ENCODE measurements at places on chromosomes 3 and 15.

DNA sequence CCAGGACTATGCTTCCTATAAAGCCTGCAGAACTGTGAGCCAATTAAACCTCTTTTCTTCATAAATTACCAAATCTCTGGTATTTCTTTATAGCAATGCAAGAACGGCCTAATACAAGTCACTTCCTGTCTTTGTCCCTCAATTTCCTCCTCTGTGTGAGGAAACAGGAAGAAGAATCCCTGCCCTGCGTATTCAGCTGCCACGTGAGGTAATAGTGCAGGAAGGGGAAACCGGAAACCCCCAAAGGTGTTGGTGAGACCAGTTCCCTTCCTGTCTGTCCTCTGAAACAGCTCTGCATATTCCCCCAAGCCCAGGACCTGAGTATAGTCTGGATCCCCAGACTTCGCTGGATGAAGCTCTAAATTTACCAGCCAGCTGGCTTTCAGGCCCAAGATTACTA lies 18.1 kb upstream of the PTPN23 start:
- DNase-seq: no peak

DNA sequence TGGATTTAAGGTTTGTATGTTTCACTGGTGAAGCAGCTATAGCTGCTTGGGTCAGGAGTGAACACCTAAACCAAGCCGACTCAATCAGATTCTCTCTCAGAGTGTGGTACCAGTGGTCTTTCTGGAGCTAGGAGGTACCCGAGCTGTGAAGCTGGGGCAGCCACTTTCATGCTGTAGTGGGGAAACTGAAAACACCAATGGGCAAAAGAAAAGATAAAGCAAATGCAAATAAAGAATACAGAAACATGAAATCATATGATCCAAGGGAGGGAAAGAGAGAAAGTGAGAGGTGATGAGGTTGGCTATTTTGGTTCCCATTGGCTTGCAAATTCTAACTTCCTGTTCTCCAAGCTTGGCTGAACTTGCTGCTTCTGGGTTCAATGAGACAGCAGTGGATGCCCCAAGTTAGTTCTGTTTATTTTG lies 212.3 kb upstream of the CFAP20DC start:
- DNase-seq: no peak

GRCh38 chr3:126326629-126327028 lies 30.6 kb downstream of the KLF15 start:
- no peak for DNase-seq

DNA sequence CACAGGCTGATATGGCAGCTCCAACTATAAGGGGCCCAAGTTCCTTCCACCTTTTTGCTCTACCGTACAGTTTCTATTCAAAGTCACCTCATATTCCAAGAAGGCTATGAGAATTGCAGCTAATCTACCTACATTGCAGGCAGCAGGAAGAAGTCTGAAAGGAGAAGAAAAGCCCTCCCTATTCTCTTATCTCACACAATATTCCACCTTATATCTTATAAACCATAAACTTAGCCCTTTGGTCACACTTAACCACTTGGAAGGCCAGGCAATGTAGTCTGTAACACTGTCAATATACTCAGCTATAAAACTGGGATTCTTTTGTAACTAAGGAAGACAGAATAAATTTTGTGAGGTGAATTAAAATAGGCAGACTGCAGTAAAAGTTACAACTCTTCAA lies 54.9 kb downstream of the TBC1D5 start:
- DNase-seq: no peak

DNA sequence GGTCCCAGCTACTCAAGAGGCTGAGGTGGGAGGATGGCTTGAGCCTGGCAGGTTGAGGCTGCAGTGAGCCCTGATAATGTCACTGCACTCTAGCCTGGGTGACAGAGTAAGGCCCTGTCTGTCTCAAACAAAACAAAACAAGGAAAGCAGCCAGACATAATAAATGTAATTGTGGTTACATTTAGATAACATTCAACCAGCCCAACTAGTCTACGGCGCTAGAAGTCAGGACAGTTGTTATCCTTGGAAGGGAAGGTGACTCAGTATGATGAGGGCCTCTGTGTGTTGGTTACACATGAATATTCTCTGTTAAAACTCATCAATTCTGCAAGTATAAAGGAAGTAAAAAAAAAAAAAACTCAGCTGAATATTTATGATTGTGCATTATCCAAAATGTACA lies 27.0 kb upstream of the CSPG5 start:
- DNase-seq: peak; percentile 79

DNA sequence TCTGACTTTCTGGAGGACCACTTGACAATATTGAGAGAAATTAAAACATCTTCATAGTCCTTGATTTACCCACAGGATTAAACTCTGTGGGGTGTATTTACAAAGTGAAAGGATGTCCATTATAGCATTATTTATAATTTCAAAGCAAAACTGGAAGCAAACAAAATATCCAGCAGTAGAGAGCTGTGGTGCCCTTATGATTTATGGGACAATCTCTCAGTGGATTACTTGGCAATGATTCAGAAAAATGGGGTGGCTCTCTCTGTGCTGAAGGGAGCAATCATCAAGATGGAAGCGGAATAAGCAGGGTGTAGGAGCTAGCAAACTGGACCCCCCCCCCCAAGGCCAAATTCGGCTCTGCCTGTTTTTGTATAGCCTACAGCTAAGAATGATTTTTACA lies 9.0 kb downstream of the PPCDC start:
- DNase-seq: no peak

- no peak for DNase-seq
These were observed 429 bp downstream of the PARP9 start for GRCh38 chr3:122563717-122564025.

DNA sequence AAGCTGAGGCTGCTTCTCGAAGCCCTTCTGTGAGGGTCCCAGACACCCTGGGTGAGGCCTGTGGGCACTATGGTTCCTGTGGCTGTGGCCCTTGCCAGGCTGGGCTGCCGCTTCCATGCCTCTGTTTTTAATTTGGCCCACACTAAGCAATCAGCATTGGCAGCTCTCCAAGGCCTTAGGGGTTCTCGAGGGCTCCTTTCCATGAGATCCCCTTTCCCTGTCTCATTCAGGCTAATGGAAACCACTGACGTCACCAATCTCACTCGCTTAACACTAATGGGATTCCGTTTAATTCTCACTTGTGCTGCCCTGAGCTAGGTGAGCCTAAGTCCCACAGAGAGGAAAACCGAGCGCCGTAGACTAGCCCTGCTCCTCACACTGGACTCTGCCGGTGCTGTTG lies 60.2 kb upstream of the RAB6B start:
- no peak for DNase-seq

GRCh38 chr3:158802409-158803268 lies 785 bp downstream of the MFSD1 start:
- DNase-seq: peak; percentile 65

- peak; percentile 51 for DNase-seq
These were observed 758 bp downstream of the SELENOK start for GRCh38 chr3:53890726-53891475.

GRCh38 chr3:123098426-123099330 lies 31.9 kb downstream of the PDIA5 start:
- peak; percentile 30 for DNase-seq

DNA sequence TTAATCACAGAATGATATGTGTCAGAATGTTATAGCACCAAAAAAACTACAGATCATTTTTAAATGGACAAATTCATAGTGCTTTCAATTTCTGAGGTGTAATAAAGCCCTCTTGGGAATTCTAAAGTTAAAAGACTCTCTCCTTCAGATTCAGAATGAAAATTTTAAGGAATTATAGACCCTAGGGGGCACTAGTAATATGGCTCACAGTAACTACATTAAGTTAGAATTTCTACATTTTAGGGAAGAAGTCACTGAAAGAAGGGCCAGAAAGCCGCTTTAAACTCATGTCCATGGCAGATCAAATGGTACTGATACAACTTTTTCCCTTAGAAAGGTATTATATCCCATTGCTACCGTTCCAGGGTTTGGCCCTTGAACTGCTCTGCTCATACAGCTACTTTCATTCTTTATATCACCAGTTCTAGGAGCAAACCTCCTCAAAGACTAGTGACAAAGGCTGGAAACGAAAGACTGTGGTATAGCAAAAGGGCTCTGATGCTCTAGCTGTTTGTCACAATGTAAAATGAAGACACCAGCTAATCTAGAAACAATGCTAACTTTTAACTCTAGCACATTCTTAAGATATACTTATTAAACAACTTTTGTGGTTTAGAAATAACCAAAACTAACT lies 18.1 kb downstream of the DAZL start:
- no peak for DNase-seq

- no peak for DNase-seq
These were observed 78.2 kb downstream of the TM4SF4 start for GRCh38 chr3:149552700-149553099.

DNA sequence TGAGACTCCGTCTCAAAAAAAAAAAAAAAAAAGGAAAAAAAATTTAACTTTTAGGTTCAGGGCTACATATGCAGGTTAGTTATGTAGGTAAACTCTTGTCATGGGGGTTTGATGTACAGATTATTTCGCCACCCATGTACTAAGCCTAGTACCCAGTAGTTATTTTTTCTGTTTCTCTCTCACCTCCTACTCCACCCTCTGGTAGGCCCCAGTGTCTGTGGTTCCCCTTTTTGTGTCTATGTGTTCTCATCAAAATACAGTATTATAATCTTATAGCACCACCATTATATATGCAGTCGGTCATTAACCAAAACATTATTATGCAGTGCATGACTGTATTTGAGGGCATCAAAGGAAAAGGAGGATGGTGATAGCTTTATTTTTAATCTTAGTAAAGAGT lies 47.3 kb downstream of the CHP1 start:
- no peak for DNase-seq

- no peak for DNase-seq
These were observed 38.1 kb downstream of the SRGAP3 start for GRCh38 chr3:9211155-9211950.

DNA sequence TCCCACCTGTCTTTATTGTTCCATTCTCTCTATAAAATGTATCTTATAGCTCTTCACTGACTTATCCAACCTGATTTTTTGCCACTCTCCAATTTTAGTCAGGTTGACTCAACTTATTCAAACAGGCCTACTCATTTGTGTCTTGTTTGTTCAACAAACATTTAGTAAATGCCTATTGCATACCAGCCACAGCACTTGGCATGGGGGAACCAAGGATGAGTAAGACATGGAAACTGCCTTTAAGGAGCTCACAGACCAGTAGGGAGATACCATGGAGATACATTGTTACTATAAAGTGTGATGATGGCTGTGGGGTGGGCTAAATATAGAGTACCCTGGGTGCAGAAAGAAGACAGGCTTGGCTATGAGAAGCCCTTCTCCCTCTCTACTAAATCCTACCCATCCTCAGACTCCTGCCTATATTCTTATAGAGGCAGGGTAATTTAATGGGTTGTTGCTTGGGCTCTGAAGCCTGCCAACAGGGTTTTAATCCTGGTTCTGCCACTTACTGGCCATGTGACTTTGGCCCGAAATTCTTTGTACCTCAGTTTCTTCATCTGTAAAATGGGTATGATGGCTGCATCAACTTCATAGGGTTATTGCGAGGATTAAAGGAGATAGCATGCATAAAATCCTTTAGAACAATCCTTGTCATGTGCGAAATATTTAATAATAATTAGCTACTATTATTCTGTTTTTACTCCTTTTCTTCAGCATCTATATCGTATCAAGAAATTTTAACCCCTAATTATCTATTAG lies 348.5 kb upstream of the UMPS start:
- no peak for DNase-seq

DNA sequence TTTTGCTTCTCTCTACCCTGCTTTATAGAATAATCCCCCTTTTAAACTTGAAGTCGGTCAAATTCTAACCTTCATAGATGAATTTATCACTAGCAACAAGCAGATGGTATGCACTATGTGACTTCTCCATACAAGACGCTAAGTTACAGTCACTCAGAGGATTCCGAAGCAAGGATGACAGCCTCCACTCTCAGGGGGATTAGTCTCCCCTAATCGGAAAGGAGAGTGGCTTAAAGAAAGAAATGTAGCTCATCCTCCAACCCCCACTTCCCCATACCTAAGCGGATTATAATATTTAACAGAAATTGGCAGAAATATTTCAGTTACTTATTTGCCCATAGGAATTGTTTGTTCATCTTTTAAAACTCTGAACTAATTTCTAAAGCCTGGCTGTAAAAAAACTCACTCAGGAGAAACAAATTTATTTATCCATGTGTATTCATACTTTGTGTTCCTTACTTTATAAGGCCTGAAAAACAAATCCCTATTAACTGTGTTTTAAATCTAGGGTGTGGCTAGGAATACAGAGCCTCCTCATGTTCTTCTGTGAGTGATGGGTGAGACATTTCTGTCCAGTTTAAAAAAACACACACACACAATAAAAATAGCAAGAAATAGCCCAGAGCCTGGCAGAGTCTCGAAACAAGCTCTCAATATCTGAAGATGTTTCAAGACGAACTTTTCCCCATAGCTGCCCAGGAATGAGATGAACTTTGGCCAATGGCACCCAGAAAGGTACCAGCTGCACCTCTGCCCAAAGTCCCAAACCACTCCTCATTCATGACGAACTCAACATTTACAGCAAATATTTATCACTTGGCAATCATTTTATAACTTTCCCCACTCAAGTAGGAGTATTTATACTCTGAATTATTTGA lies 18.7 kb downstream of the SIAH2 start:
- no peak for DNase-seq

GRCh38 chr3:23810343-23811184 lies 4.8 kb downstream of the UBE2E1 start:
- no peak for DNase-seq

GRCh38 chr3:100352296-100353231 lies 18.0 kb downstream of the NIT2 start:
- DNase-seq: no peak

GRCh38 chr3:30538791-30539190 lies 67.6 kb upstream of the TGFBR2 start:
- DNase-seq: peak; percentile 77

DNA sequence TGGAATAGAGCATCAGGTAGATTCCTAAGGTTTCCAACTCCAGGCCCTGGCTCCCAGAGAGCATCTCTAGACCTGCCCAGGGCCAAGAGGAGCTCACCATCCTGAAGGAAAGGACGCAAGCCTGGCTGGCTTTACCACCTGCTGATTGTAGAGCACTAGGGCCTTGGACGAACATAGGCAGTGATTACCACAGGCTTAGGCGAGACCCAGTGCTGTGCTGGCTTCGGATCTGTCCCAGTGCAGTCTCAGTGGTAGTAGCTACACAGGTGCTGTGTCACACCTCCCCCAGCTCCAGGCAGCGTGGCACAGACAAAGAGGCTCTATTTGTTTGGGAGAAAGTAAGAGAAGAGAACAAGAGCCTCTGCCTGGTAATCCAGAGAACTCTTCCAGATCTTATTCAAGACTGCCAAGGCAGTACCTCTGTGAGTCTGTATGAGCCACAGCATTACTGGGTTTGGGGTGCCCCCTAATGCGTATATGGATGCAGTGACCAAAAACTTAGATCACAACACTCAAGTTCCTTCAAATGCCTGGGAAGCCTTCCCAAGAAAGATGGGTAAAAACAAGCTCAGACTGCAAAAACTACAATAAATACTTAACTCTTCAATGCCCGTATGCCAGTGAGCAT lies 25.4 kb downstream of the ISG20 start:
- DNase-seq: no peak

GRCh38 chr3:124384527-124384926 lies 345.7 kb upstream of the UMPS start:
- DNase-seq: no peak

GRCh38 chr3:43041517-43041916 lies 62.4 kb downstream of the GASK1A start:
- no peak for DNase-seq

GRCh38 chr3:169432708-169433432 lies 230.6 kb downstream of the MECOM start:
- DNase-seq: no peak

GRCh38 chr3:17233398-17233800 lies 348.6 kb downstream of the PLCL2 start:
- peak; percentile 61 for DNase-seq
